ENCODE measurements at places on chromosomes 7 and 10.

GRCh38 chr10:47449102-47449978, 34.6 kb downstream of the ANXA8 start:
- no peak for DNase-seq

DNA sequence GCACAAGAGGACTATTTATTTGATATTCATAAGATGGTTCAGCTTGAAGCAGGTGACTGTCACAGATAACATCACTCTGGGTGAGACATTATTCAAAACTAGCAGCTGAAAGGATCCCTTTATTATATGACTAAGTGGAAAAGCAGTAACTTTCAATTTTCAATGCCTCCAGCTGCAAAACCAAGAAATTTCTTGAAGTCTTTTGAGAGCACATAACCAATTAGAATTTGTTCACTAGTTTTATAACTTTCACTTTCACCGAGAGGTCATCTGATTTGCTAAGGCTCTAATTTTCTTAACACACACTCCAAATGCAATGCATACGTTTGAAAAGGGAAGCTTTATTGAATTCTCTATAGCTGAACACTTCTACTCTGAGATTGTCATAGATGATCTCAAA, 88.6 kb upstream of the KLF14 start:
- no peak for DNase-seq

GRCh38 chr7:78438433-78438832, 639.9 kb downstream of the PHTF2 start:
- no peak for DNase-seq

DNA sequence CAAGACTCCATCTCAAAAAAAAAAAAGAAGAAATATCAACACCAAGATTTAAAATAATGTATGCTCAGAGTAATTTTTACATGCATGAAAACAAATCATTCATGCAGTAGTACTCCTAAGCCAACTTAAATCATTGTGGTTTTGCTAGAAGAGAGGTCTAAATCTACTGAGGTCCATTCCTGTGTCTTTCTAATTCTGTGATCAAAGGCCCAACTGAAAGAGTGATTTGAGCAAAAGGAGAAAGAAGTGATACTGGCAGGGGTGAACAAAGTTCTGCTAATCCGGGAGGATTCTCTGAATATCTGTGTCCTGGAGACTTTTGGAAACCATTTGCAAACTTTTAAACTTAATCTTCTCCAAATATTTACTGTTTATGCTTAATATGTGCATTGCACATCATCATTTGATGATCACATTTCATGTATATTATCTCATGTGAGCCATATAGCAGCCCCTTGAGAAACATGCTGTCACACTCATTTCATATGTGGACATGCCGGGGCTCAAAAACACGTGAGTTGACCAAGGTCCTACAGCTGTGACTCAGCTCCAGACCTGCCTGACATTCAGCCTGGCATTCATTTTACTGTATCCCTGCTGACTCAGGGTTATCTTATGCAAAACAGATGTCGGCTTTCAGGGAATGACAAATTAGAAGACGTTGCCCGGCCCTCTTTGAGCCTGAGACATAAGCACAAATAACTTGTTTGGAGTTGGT, 76.4 kb downstream of the FAM107B start:
- DNase-seq: no peak

DNA sequence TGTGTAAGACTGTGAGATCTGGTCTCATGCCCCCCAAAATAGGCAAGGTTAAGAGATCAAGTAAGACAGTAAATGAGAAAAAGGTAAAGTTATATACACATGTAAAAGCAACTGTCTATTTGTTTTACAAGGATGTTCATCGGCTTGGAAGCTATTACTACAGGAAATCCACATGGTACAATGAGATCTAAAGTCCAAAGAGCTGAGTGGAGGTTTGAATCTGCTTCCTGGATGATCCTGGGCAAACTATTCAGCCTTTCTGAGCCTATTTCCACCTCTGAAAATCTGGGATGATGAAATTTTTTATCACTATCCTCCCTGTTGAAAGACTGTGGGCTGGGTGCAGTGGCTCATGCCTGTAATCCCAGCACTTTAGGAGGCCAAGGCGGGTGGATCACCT, 123.0 kb downstream of the IDE start:
- DNase-seq: no peak

All from activated naive CD8-positive, alpha-beta T cell treated with anti-CD3 and anti-CD28 coated beads, Interleukin-2, amount 50 U/mL, for 16 hours (primary cell).